ENCODE measurements at places on chromosomes 12 and 14. TPM values are rescaled to one million over a fixed set of nuclear protein-coding genes. Genes with fewer than 3 reads are reported as not detected.

DNA sequence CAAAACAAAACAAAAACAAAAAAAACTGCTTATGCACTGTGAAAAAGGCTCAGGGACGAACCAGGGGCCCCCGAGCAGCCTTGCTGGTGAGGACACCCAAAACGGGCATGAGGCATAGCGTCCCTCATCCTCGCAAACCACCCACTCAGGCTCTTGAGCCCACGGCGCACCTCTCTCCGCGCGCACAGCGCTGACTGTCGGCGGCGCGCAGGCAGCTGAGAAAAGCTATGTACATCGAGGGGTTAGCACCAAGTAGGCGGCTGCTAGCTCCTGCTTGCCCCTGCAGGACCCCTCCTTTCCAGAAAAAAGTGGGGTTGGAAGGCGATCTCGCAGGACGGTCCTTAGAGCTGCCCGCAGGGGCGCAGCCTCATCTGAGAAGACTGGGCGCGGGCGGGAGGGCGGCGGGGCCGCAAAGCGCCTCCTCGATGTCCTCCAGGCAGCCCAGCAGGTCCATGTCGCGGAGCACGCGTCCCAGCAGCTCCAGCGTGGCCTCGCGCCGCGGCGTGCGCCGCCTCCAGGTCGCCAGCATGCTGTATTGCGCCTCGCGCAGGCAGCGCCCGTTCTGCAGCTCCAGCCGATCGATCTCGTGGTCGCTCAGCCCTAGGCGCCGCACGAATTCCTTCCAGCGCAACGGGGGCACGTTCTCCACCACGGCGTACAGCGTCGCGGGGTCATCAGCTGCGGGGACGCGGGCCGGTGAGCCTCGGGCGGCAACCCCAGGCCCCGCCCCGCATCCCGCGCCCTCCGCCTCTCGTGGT lies 12.8 kb downstream of the TNFRSF1A start:
- no peak overlapping the region for H3K27ac ChIP-seq
- H3K36me3 ChIP-seq, result peaks cover 67% of the 10 kb centered on the region
- peaks cover 41% of the 10 kb centered on the region for H3K4me1 ChIP-seq
- no peak for DNase-seq
- no peaks in the 10 kb centered on the region for H3K27me3 ChIP-seq

GRCh38 chr14:94761348-94761996 lies 8.4 kb downstream of the GSC start:
- H3K36me3 ChIP-seq, result no peaks in the 10 kb centered on the region
- H3K4me1 ChIP-seq, result no peaks in the 10 kb centered on the region
- no peak for DNase-seq
- no peak overlapping the region for H3K27ac ChIP-seq
- no peak overlapping the region for H3K4me3 ChIP-seq
- peaks cover 44% of the 10 kb centered on the region for H3K27me3 ChIP-seq

DNA sequence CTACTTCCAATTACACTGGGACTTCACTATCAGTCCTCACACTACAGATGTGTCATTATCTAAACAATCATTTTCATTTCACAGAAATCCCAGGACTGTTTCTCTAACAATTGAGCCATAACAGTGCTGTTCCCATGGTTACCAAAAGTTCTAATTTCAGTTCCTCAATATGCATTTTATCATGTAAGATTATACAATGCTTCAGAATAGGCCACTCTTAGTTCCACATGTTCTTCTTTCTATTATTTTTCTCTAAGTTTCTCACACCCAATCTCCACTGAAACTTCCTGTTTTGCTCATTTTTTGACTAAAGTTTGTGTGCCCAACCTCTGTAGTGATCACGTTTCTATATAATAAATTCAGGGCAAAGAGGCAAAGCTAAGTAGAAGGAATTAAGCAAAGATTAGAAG lies 185.8 kb downstream of the DUSP6 start:
- H3K4me3 ChIP-seq, result no peak overlapping the region
- no peak for DNase-seq
- no peaks in the 10 kb centered on the region for H3K36me3 ChIP-seq
- no peaks in the 10 kb centered on the region for H3K4me1 ChIP-seq

GRCh38 chr12:130053651-130054069 lies 108.6 kb upstream of the FZD10 start:
- DNase-seq, result no peak
- H3K27ac ChIP-seq, result no peak overlapping the region
- H3K27me3 ChIP-seq, result peaks cover 2% of the 10 kb centered on the region
- H3K4me3 ChIP-seq, result no peak overlapping the region
- no peaks in the 10 kb centered on the region for H3K4me1 ChIP-seq

PLA2G1B gene
- total RNA-seq, result 0.09 TPM

PLXNC1 gene
- 11.0 TPM for total RNA-seq

TTC7B gene
- 3.2 TPM for total RNA-seq

VDR gene
- 1.5 TPM for total RNA-seq

PGF gene
- 7.0 TPM for total RNA-seq

DNA sequence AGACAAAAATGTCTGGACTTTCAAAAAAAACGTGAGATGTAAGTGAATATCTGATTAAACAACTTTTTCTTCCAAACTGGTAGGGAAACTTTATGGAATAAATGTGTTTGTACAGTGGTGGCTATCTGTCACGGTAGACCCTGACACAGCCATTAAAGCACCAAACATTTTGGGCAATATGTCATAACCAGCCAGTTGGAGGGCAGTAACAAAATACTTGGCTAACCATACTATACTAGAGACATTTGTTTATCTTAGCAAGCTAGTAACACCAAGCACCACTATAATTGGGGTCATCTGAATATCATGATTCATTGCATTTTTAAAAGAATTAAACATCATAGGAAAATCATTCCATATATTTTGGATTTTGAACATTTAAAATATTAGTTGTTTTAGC lies 6.0 kb upstream of the MYF6 start:
- H3K4me1 ChIP-seq, result no peaks in the 10 kb centered on the region
- no peaks in the 10 kb centered on the region for H3K36me3 ChIP-seq
- no peaks in the 10 kb centered on the region for H3K27me3 ChIP-seq
- H3K27ac ChIP-seq, result no peak overlapping the region
- DNase-seq, result no peak

Measured in thymus (tissue), 14 donors.